Right hindlimb (tissue), 1 donor: ENCODE measurements at places on chromosomes 5 and 9.

DNA sequence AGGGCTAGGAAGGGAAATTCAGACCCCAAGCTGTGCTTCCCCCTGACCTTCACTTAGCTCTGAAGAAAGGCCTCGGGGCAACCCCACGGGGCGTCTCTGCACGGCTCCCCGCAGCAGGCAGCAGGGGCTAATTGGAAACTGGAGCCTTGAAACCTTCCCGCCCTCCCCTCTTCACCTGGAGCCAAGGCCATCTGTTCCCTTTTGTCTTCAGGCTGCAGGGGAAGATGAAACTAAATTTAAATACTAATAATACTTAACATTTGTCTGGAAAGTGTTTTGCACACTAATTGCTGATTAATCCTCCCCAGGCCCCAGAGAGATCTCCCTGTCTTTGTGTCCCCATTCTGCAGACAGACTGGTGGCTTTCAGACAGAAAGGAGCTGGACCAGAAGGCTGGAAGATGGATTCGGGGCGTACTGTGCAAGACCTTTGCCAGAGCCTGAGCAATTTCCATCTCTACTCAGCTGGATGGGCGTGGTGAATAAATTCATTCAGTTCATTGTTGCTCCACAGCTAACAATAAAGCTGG, 34.1 kb upstream of the CPLX2 start:
- DNase-seq: no peak

DNA sequence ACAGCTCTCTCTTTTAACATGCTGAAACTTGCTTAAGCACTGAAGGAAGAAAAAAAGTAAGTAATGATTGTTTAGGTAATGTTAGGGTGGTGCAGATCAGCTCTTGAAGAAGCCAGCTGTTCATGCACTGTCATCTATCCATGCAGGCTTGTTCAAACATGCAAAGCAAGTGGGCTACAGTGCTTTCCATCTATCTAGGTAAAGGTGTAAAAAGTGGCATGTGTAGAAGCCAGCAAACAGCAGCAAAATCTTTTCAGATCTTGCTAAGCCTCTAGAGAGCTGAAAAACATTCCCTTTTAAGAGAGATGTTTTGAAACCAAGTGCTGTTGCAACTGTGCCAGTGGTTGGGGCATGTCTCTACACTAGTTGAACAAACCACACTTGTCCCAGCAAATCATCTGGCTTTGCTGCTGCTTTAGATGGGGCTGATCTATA, 214.4 kb downstream of the EFNA5 start:
- DNase-seq: no peak

DNA sequence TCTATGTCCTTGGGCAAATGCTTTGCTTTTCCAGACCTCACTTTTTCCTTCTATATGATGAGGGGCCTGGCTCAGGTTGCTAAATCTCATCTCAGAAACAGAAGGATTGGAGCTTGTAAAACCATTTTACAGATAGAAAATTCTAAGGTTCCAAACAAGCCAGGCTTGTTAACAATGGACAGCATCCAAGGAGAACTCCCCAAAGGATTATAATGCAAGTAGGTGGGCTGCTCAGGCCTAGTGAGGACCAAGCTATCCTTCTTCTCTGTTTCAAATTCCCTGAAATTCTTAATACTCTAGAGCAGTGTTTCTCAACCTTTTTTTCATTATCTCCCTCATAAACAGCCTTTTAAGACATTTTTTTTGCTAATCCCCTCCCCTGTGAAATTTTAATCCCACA, 269.8 kb downstream of the TMEM38B start:
- no peak for DNase-seq

DNA sequence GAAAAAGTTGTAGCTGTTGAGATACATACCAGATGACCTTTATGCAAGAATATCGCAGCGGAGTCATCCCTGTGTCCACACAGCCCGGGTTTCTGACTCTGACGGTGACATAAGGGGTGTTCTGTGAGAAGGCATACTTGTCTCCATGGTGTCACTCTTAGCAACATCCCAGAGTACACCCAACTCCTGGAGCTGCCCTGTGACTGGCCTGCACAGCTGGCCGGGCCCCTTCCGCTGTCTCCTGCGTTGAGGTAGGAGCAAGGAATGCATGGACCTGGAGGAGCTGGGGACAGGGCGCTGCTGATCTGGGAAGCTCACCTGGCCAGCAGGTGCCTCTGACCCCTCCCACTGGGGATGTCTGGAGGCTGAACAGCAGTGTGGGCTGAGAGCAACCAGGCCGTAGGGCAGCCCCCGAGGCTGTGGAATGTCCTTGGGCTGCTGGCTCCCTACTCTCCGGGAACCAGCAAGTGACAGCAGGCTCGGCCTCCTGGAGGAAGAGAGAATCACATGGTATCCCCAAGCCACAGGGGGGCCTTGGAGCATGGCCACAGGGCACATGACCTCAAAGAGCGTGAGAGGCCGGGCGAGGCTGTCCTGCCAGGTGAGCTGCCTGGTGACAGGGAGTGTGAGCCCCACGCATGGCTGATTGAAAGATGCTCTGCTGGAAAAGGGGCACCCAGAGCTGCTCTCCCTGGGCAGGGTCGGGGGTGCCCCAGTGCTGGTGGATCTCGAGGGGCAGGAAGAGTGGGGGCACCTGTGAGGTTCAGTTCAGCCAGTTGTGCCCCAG, 113.4 kb downstream of the MRPL36 start:
- no peak for DNase-seq

GRCh38 chr5:135662061-135662481, 83.3 kb upstream of the CXCL14 start:
- no peak for DNase-seq

DNA sequence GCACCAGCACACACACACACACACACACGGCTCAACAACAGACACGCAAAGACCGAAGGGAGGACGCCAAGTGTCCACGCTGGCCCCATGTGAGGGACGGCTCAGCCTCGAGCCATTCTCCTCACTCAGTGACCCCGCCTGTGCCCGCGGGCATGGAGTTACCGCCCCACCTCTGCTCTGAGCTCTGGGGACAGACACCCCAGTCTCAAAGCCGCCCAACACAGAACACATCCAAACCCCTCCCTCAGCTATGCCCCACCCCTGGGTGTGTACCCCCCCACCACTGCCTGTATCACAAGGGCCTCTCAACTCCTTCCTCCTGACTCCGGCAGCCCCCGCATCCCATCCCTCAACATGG, 81.2 kb downstream of the CAMSAP1 start:
- no peak for DNase-seq

DNA sequence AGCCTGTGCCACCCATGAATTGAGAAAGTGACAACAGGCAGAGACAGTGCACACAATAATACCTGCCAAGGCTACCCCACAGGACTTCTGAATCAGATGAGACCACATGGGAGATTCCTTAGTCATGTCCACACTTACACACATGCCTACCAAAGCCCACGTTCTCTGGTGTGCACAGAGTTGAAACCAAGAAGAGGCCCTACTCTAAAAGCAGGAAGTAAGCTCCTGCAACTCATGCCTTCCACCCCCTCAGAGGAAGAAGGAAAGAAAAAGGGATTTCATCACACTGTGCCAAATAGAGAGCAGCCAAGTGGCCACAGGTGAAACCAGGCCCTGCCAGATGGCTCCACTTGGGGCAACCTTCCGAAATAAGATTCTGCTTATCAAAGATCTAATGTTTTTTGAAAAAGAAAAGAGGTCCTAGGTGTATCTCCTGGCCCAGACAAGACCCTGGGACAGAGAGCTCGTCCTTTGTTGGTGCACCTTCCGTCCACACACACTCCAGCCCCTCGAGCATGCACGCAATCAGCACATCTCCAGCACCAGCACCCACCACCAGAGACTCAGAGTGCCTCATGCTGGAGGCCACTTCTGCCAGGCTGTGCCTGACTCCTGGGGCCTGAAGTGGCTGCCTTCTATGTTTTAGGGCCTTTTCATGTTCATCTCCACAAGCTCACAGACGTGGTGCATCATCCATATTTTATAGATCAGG, 114.6 kb upstream of the SPOCK1 start:
- DNase-seq: no peak
